ENCODE measurements at places on chromosomes 11 and 22. TPM values are rescaled to one million over a fixed set of nuclear protein-coding genes. Genes with fewer than 3 reads are reported as not detected.

Gene CHRDL2
- not detected for total RNA-seq

Gene NAALAD2
- total RNA-seq, result not detected

Gene C11orf42
- not detected for total RNA-seq

Gene ATG13
- 49.9 TPM for total RNA-seq

Gene OR10D3
- total RNA-seq, result not detected

Gene UPB1
- 0.31 TPM for total RNA-seq

Gene UBE2L3
- 53.1 TPM for total RNA-seq

Gene SC5D
- total RNA-seq, result 24.7 TPM

Gene ROBO4
- total RNA-seq, result not detected

Gene OR8B2
- total RNA-seq, result not detected

Gene FXYD6
- total RNA-seq, result 0.61 TPM

Gene OR5B21
- not detected for total RNA-seq

Gene TM7SF2
- total RNA-seq, result 19.2 TPM

Gene OR6A2
- total RNA-seq, result not detected

Gene NAT10
- total RNA-seq, result 84.7 TPM

Gene OR51B4
- total RNA-seq, result not detected

Gene FAM180B
- total RNA-seq, result not detected

Gene SAA1
- total RNA-seq, result not detected

Gene RAB36
- total RNA-seq, result 0.46 TPM

Gene F2
- total RNA-seq, result 0.29 TPM

Gene GSTT2B
- not detected for total RNA-seq

Gene GAB4
- total RNA-seq, result not detected

Gene FOLH1
- total RNA-seq, result not detected

Gene MPPED2
- total RNA-seq, result not detected

Gene MMP12
- total RNA-seq, result not detected

Gene C11orf91
- total RNA-seq, result not detected

All from activated CD4-positive, alpha-beta memory T cell treated with anti-CD3 and anti-CD28 coated beads for 36 hours (primary cell).